Ecto neural progenitor cell (in vitro differentiated cells): ENCODE measurements at places on chromosomes 2 and 18.

DNA sequence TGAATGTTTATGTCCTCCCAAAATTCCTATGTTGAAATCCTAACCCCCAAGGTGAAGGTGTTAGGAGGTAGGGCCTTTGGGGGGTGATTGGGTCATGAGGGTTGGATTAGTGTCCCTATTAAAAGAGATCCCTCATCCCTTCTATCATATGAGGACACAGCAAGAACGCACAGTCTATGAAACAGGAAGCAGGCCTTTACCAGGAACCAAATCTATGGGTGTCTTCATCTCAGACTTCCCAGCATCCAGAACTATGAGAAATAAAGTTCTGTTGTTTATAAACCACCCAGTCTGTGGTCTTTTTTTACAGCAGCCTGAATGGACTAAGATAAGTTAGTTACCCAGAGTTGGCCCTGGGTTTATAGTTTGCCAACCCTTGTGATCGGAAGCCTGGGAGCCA is 153.1 kb downstream of the INO80D start:
- no peak for DNase-seq

- DNase-seq: no peak
Measured at GRCh38 chr2:69167469-69167822, 154.5 kb downstream of the ANTXR1 start.

GRCh38 chr2:232369126-232369951 is 9.2 kb upstream of the ALPP start:
- DNase-seq: peak; percentile 55

GRCh38 chr2:95309599-95309998 is 12.5 kb downstream of the KCNIP3 start:
- no peak for DNase-seq

- DNase-seq: no peak
Measured at GRCh38 chr2:33671198-33671597, 72.1 kb upstream of the FAM98A start.

DNA sequence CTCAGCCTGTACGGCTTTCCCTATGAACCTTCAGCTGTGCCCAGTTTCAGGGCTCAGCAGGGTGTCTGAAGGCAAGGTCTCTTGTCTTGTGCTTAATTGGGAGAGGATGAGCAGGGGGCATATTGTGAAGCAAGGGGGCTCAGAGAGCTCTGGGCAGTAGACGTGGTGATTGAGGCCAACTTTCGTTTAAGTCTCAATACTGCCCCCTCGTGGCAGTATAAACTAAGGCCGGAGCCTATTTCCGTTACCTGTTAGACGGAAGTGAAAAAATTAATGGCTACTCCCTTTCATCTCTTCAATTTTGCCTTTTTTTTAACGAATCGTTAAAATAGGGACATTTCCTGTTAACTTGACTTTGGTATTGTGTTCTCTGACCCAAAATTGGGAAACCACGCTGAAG is 193.4 kb downstream of the TDRD15 start:
- DNase-seq: peak; percentile 56

DNA sequence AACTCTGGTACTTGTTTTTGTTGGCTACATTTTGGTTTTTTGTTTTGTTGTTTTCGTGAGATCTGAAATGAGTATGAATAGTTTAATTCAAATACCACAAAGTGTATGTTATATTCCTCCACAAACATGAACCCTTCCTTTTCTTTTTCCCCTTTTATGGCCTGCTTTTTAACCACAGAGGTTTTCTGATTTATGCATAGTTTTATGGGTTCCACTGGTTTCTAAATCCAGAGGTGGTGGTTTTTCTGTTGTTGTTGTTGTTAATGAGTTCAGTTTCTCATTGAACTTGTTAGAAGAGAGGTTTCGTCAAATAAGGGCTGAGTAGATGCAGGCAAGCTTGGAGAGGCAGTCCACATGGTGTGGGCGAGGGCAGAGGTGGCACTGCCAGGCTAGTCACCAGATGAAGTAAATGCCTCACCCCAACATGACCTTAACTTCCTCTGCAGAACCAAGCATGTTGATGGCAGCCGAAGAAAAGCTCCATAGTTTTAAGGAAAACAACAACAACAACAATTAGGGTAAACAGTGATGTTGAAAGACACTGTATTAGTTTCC is 72.5 kb downstream of the RIF1 start:
- no peak for DNase-seq

- no peak for DNase-seq
Measured at GRCh38 chr18:6891788-6892187, 162.3 kb downstream of the ARHGAP28 start.
